Activated T-helper 1 cell treated with anti-CD3 and anti-CD28 coated beads, Interleukin-2, amount 50 U/mL, for 16 hours (primary cell): ENCODE measurements at places on chromosomes 11 and 22.

GRCh38 chr11:61106894-61107470, 4.7 kb downstream of the CD5 start:
- DNase-seq = no peak

GRCh38 chr11:11461473-11461872, 108.4 kb upstream of the CSNK2A3 start:
- no peak for DNase-seq

DNA sequence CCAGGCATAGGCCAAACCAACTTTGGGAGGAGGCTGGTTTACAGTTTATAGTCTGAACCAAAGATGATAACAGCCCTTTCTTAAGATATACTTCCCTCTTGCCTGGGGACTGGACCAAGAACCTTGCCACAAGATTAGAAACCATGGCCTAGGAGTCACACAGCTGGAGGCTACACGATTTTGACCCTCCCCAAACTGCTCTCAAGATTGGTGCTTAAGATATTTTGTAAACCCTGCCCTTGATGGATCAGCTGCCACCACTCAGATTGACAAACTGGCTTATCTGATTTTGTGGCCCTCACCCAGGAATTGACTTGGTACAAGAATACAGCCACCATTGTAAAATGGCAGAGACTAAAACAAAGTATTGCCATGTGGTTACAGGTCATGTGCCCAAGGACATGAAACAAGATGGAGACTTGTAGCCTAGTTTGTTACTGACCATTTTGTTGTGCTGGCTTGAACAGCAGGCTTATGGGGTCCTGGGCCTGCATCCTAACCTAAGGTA, 17.4 kb upstream of the EI24 start:
- no peak for DNase-seq

DNA sequence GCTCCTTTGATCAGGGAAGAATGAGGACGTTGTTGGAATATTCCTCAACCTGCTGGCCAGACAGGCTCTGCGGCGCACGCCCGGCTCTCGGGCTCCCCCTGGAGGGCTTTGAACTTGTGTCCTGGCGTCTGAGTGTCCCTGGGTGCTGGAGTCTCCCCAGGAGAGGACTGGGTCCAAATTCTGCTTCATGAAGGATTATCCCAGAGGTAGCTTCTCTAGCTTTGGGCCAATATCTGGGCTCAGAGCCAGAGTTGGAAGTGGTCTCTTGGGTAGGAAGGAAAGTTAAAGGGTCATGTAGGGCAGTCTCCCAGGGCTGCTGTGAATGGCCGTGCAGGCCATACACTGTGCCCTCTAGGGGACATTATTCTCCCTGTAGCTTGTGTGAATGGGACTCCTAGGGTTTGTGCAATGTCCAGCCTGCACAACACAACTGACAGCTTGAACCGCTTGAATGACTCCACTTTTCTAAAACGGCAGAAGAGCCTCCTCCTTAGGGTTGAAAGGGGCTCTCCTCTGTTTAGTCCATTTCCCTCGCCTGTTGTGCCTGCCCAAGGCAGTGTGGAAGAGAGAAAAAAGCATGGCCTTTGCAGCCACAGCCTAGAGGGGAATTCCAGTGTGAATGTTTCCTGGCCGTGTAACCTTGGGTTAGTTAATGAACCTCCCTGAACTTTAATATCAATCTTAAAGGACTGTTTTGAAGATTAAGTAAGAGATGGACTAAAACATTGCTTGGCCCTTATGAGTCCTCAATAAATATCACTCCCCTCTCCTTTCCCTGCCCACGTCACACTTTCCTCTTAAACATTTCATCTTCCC, 111.2 kb upstream of the THY1 start:
- peak; percentile 15 for DNase-seq

DNA sequence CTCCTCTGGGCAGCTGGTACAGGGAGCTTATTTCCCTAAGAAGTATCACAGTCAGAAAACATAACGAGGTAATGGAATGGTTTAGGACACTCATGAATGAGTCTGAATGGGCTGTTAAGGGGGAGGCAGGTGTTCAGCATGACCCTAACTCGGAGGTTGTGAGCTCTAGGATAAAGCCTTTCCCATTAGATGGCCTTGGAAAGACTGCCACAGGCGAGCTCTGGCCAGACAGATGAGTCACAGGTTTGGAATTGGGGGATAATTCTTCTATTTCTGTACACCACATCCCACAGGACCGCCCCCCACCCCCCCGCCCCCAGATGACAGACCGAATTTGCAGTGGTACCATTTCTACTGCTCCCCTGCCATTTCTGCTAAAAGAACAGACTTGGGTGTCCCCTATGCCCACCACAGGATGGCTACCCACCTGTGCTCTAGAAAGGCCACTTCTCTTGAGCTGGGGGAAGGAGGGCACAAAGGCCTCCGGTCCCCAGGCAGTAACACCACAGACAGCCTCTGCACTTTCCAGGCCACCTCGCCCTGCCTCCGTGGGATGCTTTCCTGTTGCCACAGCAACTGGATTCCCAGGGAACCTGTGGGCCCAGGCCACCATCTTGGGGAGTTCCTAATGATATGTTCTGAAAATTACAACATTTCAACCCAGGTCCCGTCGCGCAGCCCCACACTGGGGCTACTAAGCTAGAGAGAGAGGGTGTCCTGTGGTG, 76.7 kb downstream of the TRIM29 start:
- no peak for DNase-seq

DNA sequence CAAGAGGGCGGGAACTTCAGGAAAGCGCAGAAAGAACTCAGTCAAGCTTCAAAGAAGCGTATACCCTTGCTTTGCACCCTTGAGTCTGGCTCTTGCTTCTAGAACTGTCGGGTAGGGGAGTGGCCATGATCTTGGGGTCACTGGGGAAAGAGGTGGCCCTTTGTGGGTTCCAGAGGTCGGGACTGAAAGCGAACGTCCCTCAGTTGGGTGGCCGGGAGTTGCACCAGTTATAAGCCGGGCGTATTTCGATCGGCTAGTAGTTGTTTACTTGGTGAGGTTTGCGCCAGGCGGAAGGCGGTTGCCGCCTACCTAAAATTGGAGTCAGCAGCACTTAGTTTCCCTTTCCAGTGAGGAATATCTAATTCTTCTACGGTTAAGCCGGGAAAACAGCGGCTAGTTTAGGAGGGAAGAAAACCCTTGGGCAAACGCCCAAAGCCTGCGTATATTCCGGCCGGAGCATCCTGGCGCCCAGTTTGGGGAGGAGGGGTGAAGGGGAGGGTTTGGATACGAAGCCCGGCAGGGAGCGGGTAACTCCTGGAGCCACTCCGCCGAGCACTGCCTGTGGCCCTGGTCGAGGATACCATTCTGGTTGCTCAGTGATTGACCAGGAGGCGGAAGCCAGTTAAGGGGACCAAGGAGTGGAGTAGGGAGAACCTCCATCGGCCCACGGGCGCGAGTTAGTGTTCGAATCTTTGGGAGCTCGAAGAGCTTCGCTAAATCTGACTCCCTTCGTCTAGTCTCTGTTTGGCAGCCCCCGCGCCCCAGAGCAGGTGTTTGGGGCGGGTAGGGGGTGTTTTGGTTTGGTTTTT, 807 bp upstream of the WT1 start:
- no peak for DNase-seq

DNA sequence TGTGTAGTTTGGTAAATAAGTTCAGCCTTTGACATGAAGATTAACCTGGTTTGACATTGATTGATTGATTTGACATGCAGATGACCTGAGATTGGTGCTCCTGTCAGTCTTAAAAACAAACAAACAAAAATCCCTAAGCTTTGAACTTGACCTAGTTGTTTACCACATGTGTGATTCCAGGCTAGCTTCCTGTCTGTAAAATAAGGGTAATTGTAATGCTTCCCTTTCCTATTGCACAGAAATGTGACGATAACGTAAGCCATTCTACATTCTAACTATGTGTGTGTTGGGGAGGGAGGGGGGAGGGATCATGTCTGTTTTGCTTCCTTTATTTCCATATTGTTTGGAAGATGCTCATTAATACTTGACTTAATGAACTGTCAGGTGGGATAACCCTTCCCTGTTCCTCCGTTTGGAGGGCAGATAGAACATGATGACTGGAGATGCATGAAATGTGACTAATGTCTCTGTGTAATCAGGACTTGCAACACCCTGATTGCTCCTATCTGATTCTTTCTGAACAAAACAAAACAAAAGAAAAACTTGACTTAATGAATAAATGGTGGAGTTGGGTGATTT, 106.1 kb upstream of the CLMP start:
- DNase-seq = no peak
